ENCODE measurements at places on chromosomes 5 and 9.
A peak's percentile ranks its signal among the peaks of the same experiment; 100 is the strongest.

DNA sequence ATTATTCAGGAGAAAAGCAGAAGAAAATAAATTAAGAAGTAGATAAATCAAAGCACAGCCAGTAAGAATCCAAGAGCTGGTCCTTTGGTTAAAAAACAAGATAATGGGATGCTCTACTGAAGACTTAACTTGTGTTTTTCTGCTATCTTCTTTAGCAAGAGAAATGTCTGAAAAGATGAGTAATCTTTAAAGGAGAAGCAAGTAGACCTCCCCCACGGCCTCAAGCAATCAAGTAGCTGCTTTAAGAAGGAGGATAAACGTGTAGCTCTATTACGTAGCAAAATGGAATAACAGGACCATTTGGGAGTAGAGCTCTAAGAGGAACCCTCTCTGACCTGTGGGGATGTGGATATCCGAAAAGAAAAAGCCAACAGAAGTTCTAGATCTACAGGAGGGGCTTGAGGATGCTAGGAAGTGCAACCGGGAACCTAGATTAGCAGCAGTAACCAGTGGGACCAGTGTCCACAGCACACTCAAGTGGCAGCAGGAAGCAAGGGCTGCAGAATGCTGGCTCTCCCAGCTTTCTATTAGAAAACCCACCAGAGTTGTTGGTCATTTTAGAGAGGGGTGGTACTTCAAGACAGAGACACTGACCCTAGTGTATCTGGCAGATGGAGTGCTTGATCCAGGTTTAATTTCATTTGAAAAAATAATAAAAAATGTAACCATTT, 185.4 kb downstream of the GABBR2 start:
- DNase-seq, result no peak

GRCh38 chr5:135245521-135246499, 153.2 kb downstream of the MACROH2A1 start:
- no peak for DNase-seq

GRCh38 chr5:144378681-144379080, 208.0 kb downstream of the KCTD16 start:
- DNase-seq, result no peak

DNA sequence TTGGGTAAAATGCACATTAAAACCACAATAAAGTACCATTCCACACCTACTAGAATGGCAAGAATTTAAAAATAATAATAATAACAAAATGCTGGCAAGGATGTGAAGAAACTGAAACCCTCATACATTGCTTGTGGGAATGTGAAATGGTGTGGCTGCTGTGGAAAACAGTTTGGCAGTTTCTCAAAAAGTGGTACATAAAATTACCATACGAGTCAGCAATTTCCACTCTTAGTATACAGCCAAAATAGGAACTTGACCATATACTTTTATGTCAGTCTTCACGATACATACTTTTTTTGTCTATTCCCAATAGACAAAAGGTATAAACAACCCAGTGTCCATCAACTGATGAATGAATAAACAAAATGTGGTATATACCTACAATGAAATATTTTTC, 15.6 kb downstream of the FKBP15 start:
- DNase-seq, result no peak

DNA sequence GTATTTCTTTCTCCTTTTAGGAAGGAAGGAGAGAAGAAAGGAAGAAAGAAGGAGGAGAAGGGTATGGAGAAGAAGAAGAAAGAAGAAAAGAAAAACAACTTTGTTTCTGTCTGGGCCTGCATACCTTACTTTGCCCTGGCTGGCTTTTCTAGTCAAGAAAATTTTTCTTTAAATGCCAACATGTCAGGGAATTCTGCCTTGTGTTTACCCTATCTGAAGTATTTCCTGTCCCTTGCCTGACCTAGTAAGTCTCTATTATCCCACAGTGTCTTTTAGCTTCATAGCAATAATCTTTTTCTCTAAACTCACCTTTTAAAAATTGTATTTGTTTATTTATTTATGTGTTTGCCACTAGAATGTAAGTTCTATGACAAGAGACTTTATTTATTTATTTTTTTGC, 1864.1 kb downstream of the EFNA5 start:
- no peak for DNase-seq

- DNase-seq, result no peak
Measured at GRCh38 chr9:89477384-89477783, 20.5 kb downstream of the SEMA4D start.

DNA sequence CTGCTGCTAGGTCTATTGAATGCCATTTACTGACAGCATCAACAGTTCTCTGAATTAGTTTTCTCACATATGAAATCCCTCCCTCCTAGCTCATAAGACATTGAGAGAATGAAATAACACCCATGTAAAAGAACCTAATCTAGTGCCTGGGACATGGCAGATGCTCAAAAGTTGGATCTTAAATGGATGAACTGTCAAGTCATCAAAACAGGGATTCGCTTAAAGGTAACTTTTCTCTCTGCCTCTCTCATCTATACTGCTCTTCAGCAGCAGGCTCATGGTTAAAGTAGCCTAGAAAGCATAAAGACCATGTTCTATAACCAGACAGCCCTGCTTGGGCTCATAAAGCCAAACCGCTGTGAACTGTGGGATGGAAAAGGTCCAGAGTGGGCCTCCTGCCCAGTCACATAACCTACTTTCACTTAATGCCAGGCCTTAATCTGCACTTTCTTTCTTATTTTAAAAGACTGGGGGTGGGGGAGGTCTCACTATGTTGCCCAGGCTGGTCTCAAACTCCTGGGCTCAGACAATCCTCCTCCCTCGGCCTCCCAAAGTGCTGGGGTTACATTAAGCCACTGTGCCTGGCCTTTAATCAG, 3.7 kb downstream of the TMEM245 start:
- DNase-seq, result peak; percentile 69

DNA sequence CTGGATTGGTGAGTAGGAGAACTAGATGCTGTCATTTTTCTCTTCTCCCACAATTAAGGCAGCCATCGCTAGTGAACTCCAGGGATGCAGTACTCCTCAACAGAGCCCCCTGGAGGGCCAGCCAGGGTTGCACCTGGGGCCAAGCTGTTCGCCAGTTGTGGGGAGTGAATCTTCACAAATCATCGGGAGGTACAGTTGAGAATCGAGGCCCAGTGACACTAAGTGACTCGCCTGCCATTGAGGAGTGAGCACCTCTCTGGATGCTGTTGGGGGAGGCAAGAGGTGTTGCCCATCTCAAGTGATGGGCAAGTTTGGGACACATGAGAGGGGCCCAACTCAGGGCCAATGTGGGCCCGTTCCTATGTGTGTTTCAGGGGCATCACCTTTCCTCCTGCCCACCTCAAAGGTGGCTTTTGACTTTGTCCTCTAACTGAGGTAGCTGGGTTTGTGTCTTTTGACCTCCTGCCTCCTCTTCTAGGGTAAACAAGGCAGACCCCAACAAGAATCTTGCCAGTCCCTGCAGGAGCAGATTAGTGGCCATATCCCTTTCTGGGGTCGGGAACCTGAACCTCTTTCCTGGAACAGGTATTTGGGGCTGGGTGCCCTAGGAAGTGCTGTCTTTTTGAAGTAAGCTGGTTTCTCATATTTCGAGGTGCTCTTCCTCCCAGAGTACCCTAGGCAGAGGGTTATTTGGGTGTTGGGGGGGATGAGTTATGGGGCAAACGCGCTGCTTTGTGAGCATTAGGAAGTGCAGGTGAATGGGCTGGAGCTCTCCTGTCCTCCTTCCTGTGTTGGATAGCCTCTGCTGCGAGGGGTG, 181.2 kb downstream of the MACROH2A1 start:
- no peak for DNase-seq

GRCh38 chr9:94078086-94078485, 6.2 kb upstream of the PTPDC1 start:
- DNase-seq, result no peak

DNA sequence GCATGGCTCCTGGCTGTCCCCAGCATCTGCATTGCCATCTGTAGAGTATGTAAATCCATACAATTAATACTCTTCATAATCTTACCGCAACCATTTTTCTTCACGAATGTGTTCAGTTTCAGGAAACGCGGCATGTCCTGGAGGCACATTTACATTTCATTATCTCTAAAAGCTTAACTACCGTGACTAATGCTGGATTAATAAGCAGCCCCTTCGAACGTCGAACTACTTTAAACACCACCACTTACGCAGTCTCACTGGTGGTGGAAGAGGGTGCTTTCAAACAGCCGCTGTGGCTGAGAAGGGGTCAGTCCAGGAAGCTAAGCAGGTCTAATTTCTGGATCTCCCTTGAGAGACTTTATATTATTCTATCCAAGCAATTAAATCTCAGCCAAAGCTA, 85.6 kb downstream of the C5orf15 start:
- no peak for DNase-seq

DNA sequence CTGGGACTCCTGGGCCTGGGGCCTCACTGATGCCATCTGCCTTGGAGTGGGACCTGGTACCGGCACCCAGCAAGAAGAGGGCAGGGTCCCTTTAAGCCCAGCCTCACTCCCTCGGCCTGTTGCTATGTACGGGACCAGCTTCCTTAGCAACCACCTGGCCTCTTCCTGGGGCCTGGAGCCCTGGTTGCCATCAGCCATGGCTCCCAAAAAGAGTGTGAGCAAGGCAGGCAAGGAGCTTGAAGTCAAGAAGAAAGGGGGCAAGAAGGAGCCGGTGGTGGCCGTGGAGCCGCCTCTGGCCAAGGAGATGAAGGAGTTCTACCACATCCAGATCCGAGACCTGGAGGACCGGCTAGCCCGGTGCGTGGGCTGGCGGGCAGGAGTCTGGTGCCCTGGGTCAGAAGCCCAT, at the start of gene CFAP157:
CFAP157 (plus strand) TSS at position 153 of the 406 bp plus-strand sequence; CDS start at position 197, 44 bp downstream.
- DNase-seq, result no peak

- no peak for DNase-seq
Measured at GRCh38 chr5:15209053-15209762, 290.8 kb upstream of the FBXL7 start.

DNA sequence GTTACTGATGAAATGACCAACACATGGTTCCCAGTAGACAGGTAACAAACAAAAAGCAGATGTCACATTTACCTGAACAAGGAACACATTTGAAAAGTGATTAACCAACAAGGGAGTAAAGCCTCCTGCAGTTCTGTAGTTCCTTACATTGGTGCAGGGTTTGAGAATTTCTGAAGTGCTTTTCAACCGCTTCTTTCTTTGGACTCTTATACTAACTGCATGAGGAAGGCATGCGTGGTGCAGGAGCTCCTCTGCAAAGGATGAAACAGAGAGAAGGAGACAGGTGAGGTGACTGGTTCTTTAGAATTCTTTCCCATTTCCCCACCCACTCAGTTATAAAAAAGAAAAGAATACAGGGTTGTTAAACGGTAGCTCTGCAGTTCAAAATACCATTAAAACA, 4.6 kb upstream of the IL9 start:
- no peak for DNase-seq

DNA sequence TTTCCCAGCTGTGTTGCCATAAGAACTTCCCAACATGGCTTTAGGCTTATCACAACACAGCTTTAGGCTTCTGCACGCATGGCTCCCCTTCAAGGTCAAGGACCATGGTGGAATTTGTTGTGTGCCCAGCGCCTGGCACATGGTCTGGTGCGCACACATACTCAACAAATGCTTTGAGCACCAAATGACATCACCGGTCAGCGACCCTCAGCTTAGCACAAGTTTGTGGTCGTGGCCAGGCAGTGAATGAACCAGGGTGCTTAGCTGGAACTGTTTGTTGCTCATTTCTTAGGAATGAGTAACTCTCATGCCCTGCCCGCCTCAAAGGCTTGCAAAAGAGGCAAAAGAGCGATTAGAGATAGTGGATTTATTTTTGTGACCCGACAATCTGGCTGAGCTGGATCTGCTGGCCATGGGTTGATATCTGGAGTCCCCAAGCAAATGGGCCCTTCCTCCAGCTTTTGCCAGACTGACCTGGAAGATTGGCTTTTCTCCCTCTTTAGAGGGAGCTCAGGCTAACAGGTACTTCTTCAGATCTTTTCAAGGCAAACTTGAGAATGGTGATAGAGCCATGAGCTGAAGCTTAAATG, 58.9 kb downstream of the DAP start:
- no peak for DNase-seq

DNA sequence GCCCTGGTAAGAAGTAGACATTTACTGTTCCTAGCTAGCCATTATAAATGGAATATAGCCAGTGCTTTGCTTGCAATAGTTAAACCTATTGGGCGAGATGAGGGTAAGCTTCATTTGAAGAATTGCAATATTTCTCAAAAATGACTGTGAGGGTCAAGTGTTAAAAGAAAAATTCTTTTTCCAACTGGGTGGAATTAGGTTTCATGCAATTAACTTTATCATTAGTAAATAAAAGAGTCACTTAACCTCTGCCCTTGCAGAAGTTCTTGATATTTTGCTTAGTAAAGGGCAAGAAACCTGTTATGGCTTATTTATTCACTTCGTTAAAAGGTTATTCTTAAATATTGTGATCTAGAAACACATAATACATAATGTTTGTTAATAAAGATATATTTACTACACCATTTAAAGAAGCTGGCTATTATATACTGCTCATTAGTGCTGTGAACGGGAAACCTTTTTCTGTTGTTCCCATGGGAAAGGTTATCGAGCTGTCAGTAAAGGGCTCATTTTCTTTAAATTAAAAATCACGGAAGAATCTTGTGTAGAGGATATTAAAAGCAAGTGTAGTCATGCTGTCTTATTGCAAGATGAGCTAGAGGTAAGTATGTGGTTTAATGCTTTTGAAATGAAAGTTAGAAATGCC, 370.5 kb downstream of the CSNK1G3 start:
- DNase-seq, result no peak

GRCh38 chr9:135818718-135819475, 88.4 kb downstream of the CAMSAP1 start:
- no peak for DNase-seq

DNA sequence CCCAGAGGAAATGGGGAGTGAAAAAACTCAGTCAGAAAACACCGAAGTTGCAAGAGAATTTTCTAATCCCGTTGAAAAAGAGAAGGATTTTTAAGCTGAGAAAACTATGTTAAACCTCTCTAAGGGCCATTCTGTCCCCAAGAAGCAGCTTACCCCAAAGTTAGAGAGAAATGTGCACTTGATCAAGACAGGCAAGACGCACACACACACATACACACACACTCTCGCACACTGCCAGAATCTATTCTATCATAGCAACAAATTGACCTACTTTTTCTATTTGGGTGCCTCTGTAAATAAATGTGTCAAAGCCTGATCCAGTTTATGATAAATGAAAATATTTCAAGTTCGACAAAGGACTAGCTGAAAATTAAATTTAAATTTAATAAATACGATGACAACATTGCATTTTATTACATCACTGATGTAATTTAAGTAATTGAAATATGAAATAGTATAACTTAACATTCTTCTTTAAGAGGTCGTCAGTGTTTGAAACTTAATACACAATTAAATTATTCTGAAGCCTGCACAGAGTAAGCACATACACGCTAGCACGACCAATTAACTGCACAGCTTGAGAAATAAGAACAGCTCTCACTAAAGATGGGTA, 5.9 kb downstream of the NFIL3 start:
- DNase-seq, result no peak

DNA sequence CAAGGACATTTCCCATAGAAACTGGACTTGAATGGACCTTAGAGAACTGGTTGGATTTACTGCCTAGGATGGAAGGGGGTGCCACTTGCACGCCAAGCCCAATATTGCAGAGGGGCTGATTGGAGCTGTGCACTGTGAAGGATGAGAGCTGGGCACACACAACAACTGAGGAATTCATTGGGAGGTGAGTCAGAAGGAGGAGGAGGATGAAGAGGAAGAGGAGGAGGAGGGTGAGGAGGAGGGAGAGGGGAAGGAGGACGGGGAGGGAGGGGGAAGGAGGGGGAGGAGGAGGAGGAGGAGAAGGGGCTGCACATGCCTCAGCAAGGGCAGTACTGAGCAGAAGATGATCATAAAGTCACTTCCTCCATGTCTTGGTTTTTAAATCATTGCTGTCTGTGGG, 5.7 kb upstream of the ICE1 start:
- DNase-seq, result no peak
